Activated CD8-positive, alpha-beta memory T cell treated with anti-CD3 and anti-CD28 coated beads, Interleukin-2, amount 10 ng/mL, durations not matched to agents 7 days and 5 days (primary cell): ENCODE measurements at places on chromosomes 7 and 10. TPM values are rescaled to one million over a fixed set of nuclear protein-coding genes. Genes with fewer than 3 reads are reported as not detected.
A peak's percentile ranks its signal among the peaks of the same experiment; 100 is the strongest.

IGFBP1 gene
- not detected for total RNA-seq

FAM25G gene
- total RNA-seq, result not detected

DNA sequence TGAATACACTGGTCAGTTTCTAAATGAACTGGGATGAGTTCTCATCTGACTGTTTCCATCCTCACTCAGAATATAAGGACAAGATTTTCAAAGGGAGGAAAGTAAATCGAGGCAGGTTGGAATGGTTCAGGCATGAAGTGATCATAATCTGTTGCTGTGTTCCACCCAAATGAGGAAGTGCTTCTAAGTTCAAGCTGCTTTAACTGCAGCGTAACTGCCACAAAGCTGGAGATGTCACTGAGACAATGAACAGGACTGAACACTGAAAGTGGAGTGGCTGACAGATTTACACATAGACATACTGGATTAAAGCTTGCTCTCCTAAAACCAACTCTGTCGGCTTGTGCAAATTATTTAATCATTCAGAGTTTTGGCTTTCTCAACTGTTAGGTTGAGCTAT is 66.6 kb downstream of the GPR37 start:
- H3K27ac ChIP-seq, result no peak overlapping the region
- no peak overlapping the region for H3K4me3 ChIP-seq
- no peaks in the 10 kb centered on the region for H3K27me3 ChIP-seq
- no peaks in the 10 kb centered on the region for H3K4me1 ChIP-seq

- DNase-seq, result no peak
- H3K27ac ChIP-seq, result peak overlapping the region; percentile 85
- no peaks in the 10 kb centered on the region for H3K27me3 ChIP-seq
Measured at GRCh38 chr10:32347363-32348022, 535 bp upstream of the EPC1 start.

DNA sequence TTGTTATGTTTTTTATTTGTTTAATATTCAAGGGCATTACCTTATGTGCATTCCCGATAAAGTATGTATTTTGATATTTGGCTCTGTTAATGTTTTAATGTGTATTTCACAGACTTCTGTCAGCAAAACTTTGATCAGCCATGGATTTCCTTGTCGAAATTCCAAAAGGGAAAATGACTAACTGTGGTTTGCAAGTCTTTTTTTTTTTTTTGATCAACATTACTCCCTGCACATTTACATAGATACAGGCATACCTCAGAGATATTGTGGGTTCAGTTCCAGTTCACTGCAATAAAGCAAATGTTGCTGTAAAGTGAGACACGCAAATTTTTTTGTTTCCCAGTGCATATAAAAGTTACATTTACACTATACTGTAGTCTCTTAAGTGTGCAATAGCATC is 351.9 kb downstream of the CXCL12 start:
- no peak overlapping the region for H3K27ac ChIP-seq
- H3K4me1 ChIP-seq, result no peaks in the 10 kb centered on the region
- H3K4me3 ChIP-seq, result no peak overlapping the region
- no peak for DNase-seq
- H3K36me3 ChIP-seq, result no peaks in the 10 kb centered on the region
- peaks cover 7% of the 10 kb centered on the region for H3K27me3 ChIP-seq

TEX47 gene
- not detected for total RNA-seq

DNA sequence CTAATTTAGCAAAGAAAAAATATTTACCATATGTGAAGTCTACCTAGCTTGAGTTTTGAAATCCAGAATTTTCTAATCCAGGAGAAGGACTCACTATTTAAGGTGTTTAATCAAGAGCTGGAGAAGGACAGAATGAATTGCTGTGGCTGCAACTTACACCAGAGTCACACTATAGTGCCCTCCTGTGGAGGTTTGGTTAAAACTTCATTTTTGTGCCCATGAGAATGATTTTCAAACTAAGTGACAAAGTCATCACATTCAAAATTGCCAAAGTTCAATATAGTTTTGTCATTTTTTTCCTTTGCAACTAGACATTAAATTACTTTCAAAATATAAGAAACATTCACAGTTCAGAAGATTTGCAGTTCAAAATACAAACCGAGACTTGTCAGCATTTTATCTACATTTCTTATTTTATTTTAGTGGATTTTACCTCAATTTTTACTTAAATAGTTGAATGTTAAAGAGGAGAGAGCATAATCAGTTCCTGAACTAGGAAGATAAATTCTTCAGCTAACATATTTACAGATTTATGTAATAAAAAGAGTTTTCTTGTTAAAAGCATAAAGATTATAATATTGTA is 70.7 kb downstream of the CABCOCO1 start:
- H3K4me1 ChIP-seq, result peaks cover 3% of the 10 kb centered on the region
- peaks cover 3% of the 10 kb centered on the region for H3K36me3 ChIP-seq
- peaks cover 69% of the 10 kb centered on the region for H3K27me3 ChIP-seq
- no peak overlapping the region for H3K4me3 ChIP-seq
- no peak overlapping the region for H3K27ac ChIP-seq
- DNase-seq, result no peak
